ENCODE measurements at places on chromosomes 4 and X.

DNA sequence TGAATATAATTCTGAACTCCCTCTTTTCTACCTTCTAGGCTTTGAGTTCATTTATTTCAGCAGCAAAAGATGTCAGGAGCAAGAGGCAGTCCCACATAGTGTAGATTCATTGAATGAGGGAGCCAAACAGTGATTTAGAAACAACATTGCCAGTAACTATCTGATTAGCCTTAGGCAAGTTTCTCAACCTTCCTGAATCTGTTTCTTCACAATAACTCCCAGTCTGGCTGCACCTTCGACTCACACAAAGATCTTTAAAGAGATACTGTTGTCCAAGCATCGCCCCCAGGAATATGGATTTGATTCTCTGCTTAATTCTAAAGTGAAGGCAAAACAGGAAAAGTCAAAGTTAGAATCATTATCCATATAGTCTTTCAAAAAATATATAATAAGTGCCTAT lies 1026.2 kb downstream of the DMD start:
- no peak for DNase-seq

- peak; percentile 26 for DNase-seq
Measured at GRCh38 chr4:17544205-17544604, 29.2 kb downstream of the CLRN2 start.

GRCh38 chr4:8439914-8440491 lies 520 bp downstream of the ACOX3 start:
- DNase-seq, result peak; percentile 56

DNA sequence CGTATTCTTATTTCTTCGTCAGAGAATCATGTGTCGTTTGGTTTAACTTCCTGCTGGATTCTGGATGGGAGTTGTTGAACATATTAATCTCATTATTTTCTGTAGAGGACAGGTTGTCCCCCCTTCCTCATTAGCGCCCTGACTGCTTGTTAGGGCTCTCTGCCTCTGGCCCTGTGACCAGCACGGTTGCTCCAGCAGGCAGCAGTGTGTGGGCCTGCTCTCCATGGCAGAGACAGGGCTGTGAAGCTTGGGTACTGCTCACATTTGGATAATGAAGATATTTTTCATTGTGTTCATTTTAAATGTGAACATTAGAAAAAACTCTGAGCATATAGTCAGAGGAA lies 102.7 kb downstream of the KLHL8 start:
- no peak for DNase-seq

DNA sequence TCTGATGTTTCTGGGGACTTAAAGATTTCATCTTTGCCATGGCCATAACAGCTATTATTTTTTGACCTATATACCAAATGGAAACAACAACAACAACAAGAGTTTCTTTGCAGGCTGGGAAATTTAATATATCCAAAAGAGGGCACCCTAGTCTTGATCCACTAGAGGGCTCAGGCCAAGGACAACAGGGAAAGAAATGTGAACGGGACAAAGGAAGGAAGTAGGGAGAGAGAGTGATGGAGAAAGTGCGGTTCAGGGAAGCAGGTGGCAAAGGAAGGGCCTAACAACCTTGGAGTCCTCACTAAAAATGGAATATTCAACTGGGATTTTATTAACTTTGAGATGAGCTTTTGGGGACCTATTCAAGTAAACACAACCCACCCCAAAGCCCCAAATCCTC lies 67.8 kb upstream of the SCML1 start:
- no peak for DNase-seq

DNA sequence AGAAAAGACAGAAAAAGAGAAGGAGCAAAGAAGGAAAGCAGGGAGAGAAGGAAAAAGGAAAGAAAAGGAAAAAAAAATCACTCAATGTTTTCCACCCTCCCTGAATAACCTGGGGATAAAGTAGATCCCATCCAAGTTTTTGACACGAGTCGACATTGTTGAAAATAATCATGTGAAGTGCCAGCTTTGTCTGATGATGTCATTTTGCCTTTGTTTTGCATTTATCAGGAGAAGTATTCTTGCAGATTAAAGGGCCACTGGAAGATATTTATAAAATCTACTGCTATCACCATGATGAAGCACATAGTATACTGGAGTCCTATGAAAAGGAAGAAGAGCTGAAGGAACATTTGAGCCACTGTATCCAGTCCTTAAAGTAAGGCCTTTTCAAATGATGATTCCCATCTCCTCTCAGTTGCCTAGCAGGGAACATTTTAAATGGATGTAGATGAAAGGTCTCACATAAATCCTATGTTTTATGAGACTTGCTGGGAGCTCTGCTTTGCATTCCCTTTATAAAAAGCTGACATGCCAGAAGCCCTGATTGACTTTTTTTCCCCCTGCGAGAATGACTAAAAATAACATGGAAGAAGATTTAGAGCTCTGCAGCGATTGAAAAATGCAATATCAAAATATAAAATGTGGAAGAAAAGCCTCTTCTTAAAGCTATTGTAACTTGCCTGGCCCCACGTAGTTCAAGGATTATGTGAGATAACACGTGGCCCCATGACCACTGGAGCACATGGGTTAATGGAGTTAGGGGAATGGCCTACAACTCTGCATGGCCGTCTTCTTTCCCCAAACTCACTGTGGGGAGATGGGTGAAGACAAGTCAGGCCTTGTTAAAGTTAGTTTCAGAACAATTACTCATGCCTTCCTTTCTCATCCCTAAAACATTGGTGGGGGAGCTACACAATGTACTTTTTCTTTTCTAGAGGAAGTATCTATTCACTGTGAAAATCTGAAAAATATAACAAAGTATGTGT lies 77.5 kb downstream of the INTS12 start:
- no peak for DNase-seq

- no peak for DNase-seq
Measured at GRCh38 chr4:106809076-106809475, 227.0 kb downstream of the DKK2 start.

GRCh38 chr4:3775005-3775404 lies 8.8 kb downstream of the ADRA2C start:
- no peak for DNase-seq

- DNase-seq, result no peak
Measured at GRCh38 chrX:66020631-66021334, 19.1 kb downstream of the VSIG4 start.

- DNase-seq, result peak; percentile 1
Measured at GRCh38 chrX:7889135-7889534, 38.1 kb downstream of the PNPLA4 start.

- no peak for DNase-seq
Measured at GRCh38 chr4:105966051-105966450, 70.8 kb downstream of the NPNT start.

DNA sequence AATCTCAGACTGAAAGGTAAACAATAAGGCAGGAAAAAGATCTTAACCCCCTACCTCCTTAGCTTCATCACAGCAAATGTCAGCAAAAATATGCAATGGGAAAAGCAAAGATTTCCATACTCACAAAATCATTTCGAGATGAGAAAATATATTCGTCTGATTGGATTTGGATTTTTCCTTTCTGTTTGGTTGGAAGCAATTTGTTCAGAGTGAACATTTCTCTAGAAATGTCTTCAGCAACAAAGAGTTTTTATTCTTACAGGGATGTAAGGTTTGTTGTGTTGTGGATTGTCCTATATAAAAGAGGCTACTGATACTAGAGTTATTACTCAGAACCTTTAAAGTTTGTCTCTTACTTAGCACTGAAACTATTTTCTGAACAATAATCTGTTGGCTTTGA lies 23.8 kb downstream of the GRIA2 start:
- DNase-seq, result no peak

- DNase-seq, result no peak
Measured at GRCh38 chrX:7515681-7516413, 327.1 kb upstream of the VCX start.

- no peak for DNase-seq
Measured at GRCh38 chr4:176778491-176778890, 14.2 kb downstream of the VEGFC start.

DNA sequence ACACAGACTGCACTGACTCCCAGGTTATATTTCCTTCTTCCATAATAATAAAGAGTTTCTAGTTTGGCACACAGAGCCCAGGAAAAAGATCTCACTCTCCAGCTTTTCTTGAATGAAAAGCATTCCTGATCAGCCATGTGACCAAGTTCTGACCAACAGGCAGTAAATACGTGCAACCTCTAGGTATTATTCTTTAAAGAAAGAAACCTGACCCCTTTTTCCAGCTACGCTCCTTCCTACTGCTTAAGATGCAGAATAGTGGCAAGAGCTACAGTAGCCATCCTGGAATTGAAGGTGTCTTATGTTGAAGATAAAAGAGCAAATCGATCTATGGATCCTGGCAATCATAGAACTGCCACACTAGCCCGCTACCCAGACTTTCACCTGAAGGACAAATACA lies 76.7 kb downstream of the LRBA start:
- DNase-seq, result no peak

- no peak for DNase-seq
Measured at GRCh38 chrX:95056901-95057300, 1382.9 kb downstream of the FAM133A start.

DNA sequence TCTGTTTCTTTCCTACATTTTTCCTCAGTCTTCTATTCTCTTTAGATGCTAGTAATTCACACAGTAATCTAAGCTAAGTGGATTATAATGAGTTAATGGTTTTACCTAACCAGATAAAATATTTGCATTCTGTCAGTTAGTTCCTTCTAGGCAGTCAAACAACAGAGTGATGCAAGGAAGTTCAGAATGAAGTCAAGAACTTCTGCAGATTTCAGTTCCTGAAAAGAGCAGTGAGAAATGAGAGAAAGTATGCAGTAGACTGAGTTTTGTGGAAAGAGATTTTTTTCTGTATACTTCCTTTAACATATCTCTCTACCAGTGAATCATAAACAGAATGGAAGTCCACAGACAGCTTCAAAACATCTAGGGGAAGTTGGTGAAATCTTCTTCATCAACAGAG lies 774.0 kb upstream of the POU3F4 start:
- no peak for DNase-seq

GRCh38 chr4:140071806-140072205 lies 82.2 kb downstream of the MAML3 start:
- DNase-seq, result peak; percentile 61

- peak; percentile 10 for DNase-seq
Measured at GRCh38 chr4:2789793-2790582, 2.9 kb upstream of the SH3BP2 start.

GRCh38 chr4:17816142-17816541 lies 5.4 kb downstream of the NCAPG start:
- no peak for DNase-seq

DNA sequence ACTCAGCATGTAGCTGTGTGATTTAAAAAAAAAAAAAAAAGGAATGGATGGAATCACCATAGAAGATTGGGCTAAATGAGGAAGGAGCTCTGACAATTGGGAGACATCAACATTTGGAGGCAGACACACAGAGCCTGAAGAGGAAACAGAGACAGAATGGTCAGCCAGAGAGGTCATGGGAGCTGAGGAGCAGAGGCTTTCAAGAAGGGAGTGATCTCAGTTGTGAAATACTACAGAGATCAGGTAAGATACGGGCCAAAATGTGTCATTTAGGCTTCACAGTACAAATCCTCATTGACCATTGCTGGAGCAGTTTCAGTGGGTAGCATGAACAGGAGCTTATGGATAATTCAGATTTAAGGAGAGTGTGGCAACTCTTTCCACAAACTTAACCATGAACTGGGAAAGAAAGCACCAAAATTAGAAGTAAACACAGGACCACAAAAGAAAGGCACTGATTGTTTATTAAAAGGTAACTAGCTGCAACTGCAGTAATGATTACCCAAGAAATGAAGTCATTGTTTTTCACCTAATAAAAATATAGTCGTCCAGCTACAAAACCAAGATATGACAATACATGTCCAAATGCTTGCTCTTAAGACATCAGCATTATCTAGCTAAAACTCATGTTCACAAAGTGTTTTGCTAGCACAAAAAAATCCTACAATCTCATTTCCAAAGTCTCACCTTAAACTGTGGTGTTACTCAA lies 203.2 kb downstream of the DHX15 start:
- DNase-seq, result no peak

GRCh38 chrX:47611489-47611888 lies 8.2 kb downstream of the SYN1 start:
- DNase-seq, result no peak

DNA sequence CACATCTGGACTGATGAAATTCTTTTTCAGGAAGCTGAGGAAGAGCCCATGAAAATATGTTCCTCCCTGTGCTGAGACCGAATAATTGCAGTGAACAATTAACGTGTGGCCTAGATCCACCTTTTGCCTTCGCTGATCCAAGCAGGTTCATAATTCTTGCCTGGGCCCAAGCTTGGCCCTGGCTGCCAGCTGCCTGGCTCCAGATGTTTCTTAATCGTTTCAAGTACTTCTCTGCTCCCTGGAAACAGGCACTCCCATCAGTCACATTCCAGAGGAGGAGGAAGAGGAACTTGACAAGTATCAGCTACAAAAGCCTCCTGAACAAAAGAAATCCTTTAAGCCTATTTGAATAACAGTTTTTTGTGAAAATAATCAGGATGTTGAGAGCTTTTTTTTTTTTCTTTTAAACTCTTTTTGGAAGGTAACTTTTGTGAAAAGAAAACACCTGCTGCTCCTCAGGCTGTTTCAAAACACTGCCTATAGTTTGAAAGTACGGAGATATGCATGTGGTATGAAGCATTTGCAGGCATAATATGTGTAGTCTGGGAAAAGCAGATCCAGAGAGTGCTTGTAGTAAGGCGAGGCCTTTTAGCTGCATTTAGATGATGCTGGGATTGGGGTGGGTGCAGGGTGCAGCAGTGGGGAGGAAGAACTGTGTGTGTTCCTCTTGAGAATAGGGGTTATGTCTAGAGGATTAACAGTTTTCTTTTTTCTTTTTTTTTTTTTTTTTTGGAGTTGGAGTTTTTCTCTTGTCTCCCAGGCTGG lies 154.4 kb downstream of the PTTG2 start:
- no peak for DNase-seq

- DNase-seq, result no peak
Measured at GRCh38 chrX:106959901-106960300, 39.7 kb downstream of the CLDN2 start.

- DNase-seq, result no peak
Measured at GRCh38 chr4:183988874-183989273, 83.8 kb downstream of the STOX2 start.

DNA sequence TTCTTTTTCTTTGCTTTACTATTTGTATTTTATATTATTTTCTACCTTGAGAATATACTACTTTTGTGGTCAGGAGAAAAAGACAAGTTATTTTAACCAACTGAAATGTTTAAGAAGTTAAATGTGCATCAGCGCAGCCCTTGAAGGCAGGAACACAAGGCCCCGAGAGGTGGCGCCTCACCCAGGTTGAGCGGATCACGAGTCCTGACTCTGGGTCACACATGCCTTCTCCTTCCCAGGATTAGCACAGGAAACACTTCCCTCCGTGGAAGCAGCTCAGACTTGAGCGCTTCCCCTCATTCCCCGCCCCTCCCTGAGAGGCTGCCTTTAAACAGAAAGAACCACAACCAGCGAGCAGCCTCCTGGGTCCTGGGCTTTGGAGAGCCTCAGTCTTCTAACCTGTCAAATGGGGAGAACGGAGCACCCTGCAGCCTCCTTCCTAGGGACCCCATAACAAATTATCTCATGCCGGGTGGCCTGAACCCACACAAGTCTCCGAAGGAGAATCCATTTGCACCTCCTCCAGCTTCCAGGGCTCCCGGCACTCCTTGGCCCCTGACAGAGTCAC lies 217.6 kb downstream of the AFAP1 start:
- no peak for DNase-seq
